ENCODE measurements at places on chromosomes 7 and 10.

DNA sequence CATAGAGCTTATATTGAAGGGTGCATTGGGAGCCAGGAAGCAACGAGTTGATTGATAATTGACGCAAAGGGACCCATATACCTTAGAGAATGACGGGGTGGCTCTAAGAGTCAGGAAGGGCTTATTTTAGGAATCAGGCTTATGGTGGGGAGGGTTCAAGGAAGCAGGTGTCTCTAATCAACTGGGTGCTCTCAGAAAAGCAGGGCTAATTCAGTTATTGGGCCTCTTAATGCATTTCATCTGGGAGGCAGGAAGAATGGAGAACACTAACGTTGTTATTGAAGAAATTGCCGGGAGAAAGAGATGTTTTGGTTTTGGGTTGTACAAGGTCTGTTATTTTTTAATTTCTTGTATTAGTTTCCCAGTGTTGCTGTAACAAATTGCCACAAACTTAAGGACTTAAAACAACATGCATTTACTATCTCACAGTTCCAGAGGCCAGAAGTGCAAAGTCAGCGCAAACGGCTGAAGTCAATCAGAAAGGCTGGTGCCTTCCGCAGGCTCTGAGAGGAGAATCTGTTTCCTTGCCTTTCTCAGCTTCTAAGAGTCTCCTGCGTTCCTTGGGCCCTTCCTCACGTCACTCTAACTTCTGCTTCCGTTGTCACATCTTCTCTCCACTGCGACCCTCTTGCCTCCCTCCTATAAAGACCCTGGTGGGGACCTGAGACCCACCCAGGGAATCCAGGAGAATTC, 328.4 kb upstream of the C7orf33 start:
- no peak for DNase-seq

GRCh38 chr7:105678811-105679495, 97.7 kb upstream of the EFCAB10 start:
- DNase-seq = no peak

DNA sequence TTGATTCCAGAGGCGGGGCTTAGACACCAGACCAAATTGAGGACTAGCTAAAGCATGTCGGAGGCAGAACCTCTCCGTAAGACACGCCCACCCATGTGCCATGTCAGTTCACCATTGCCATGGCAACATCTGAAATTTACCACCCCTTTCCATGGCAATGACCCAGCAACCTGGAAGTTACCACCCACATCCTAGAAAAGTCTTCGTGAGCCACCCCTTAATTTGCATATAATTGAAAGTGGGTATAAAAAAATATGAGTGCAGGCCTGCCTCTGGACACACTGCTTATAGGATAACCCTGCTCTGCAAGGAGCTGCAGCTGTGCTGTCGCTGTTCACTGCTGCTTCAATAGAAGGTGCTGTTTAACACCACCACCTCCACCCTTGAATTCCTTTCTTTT, 28.0 kb downstream of the TMEM270 start:
- DNase-seq = no peak

GRCh38 chr10:128530301-128530700, 404.1 kb upstream of the MKI67 start:
- DNase-seq = no peak

- no peak for DNase-seq
These were observed 9.9 kb downstream of the TASOR2 start for GRCh38 chr10:5694573-5694972.

Measured in amniotic stem cell (primary cell).